ENCODE measurements at places on chromosomes 3 and 15.

DNA sequence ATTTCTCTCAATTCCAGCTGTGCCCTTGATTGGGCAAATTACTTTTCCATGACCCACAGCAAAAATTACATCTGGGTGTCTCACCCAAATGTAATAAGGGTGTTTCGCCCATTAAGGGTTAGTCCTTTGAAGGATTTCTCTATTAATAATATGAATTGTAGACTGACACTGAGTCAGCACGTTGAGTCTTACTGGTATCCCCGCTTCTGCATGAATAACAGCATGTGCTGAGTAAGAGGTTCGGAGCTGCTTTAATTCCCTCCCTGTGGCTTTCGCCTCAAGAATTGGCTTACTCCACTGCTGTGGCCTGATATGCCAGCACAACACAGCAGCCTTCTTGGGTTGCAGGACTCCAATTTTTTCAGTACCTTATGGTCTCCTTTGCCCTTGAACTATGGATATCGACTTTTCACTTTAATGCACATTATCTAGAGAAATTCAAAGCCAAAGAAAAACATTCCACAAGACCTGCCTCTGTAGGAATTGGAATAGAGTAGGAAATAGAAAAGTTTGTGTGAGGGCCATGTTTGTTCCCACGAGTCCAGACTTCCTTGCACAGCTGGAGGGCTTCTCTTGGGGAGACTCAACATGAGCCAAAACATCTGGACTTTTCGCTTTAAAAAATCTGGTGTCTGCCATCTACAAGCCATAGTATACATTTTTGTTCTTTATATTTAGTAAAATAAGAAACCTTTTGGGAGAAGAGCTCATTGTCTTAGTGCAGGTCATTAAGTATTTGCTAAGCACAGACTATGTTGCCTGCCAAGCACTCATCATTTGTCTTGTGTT, 20.7 kb upstream of the ERC2 start:
- DNase-seq, result no peak

DNA sequence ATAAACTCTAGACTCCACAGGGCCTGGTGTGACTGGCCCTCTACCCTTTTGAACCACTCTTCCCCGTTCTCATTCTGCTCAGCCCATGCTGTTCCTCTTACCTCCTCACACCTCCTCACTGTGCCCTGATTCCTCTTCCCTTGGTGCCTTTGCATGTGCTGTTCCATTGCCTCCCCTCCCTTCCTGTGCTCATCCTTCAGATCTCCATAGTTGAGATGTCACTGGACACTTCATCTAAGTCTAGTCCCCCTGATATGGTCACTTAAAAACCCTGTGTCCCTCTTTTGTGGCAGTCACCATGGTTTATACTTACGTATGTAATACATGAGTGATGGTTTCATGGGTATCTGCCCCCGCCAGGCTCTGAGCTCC, 69.8 kb downstream of the LSM3 start:
- DNase-seq, result no peak

DNA sequence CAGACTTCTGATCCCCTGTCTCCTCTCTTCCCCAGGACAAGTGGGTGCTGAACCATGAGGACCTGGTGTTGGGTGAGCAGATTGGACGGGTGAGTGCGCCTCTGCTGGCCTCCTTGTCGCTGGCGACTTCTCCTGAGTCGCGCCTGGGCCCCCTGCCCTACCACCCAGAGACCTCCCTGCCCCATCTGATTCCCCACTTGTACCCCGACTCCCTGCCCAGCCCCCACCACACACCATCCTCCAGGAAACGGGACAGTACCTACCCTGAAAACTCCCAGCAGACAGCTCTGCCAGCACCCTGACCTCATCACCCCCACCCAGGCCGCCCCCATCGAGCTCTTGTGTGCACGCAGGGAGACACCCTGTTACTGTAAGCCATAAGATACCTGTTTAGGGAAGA, 7.7 kb downstream of the FES start:
- DNase-seq, result no peak

GRCh38 chr3:38549082-38549481, 52.9 kb downstream of the EXOG start:
- no peak for DNase-seq

GRCh38 chr15:72887376-72887775, 103.8 kb upstream of the ADPGK start:
- DNase-seq, result no peak

- DNase-seq, result peak; percentile 94
Observed at GRCh38 chr3:55000546-55000945, 72.7 kb upstream of the LRTM1 start.

GRCh38 chr3:14872706-14873105, 53.9 kb downstream of the FGD5 start:
- no peak for DNase-seq

DNA sequence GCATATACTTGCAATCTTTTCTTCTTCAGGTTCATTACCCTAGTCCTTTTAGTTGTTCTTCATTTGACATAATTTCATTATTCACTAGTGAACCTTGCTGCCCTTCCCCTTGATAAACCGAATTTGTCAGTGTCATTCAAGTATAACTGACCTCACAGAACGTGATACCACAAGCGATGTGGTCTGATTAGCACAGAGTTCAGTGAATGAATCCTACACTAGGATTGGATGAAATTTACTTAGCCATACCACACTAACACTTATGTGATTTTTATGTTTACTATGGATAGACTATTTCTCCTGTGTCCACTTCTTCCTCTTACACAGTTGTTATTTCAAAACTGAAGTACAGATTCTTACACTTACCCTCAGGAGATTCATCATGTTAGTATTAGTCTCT, 27.2 kb downstream of the CD86 start:
- no peak for DNase-seq
